T-helper 1 cell (primary cell): ENCODE measurements at places on chromosomes 11 and 22.

DNA sequence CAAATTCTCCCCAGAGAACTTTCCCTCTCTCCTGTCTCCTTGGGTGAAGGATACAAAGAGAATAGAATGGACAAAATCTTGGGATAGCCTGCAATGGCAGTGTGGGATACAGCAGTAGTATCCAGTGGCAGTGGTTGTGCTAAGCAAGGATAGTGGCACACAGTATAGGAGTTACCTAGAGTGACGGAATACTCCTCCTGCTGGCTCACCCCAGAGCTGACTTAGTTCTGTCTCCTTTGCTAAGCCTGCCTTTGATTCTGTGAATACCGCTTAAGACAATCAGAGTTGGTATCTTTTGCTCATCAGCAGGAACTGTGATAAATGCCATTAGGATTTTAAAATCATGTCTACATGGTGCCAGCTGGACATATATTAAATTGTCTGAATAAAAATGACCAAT is 404.3 kb downstream of the JRKL start:
- no peak for DNase-seq

- DNase-seq = no peak
Observed at GRCh38 chr11:72747289-72747855, 4.8 kb downstream of the ARAP1 start.

DNA sequence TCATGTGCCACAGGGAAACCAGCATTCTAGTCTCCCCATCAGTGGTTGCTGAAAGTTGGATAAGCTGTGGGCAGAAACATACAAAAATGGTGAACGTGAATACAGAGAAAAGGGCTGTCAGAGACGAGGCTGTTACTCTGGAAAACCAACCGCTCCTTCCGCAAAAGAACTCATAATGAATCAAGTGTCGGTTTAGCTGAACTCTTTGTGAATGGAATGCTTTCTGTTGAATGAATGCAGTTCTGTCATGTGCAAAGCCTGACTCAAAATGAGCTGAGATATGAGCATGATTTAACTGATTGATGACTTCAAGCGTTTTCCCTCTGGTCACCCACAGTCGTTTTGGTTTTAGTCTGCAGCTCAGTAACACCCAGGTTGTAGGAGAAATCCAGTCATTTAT is 298.3 kb downstream of the ETS1 start:
- DNase-seq = no peak

DNA sequence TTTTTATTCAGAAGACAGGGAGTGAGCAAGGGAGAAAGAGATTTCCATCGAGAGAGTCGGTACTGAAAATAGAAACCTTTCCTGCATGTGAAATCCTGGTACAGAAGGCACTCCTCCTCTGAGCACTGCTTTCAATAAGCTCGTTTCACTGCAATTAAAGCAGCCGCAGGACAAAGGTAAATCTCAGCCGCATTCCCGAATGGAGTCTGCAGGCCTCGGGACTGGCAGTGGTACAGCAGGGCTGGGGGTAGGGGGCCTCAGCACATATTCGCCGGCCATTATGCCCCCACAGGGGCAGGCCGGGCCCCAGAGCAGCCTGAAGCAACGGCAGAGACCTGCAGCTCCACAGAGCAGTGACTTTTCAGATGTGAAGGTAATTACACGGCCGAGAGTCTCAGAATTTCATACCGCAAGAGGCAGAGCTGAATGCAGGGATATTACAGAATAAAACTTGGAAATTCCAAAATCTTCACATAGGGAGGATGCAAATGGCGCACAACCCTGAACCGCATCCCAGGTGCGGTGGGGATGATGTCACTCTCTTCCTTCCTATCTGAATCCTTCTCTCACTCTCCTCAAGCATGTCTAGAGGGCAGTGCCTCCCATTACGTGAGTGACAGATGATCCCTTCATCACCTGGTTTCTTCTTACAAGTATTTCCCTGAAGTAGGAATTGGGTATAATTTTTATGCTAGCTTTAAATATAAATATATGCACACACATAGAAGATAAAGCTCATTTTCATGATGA is 622.1 kb downstream of the OPCML start:
- no peak for DNase-seq

DNA sequence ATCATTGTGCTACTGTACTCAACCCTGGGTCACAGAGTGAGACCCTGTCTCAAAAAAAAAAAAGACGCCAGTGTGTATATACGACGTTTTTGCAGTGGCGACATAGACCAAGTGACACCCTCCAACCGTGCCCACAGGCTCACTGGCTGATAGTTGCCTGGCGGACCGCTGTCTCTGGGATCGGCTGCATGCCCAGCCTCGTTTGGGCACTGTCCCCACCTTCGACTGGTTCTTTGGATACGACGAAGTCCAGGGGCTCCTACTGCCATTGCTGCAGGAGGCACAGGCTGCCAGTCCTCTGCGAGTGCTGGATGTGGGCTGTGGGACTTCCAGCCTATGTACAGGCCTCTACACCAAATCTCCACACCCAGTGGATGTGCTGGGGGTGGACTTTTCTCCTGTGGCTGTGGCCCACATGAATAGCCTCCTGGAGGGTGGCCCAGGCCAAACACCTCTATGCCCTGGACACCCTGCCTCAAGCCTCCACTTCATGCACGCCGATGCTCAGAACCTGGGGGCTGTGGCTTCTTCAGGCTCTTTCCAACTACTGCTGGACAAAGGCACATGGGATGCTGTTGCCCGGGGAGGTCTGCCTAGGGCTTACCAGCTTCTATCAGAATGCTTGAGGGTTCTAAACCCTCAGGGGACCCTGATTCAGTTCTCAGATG is 1.3 kb downstream of the CSKMT start:
- DNase-seq = no peak

DNA sequence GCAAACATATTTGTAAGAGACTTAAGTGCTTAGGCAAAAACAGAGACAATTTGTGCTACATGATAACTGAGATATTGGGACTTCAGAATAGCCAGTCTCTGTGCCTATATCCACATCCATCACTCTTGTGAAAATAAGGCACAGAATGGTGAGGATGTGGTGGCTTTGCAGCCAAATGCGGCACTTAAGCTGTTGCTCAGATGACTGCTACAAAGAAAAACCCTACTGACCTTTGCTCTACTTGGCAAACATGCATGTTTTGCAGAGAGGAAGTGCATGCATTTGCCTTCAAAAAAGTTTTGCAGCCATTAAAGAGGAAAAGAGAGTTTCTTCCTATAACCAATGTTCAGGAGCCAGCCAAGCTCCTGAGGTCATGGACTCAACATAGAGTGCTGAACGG is 675.0 kb upstream of the KIRREL3 start:
- DNase-seq = no peak

- no peak for DNase-seq
Observed at GRCh38 chr11:94722735-94723134, 45.4 kb upstream of the AMOTL1 start.

GRCh38 chr11:113563766-113564526 is 88.7 kb upstream of the DRD2 start:
- no peak for DNase-seq

- no peak for DNase-seq
Observed at GRCh38 chr11:125036933-125037332, 26.2 kb upstream of the SLC37A2 start.

- DNase-seq = no peak
Observed at GRCh38 chr11:36215693-36216060, 73.5 kb downstream of the COMMD9 start.

- no peak for DNase-seq
Observed at GRCh38 chr11:124753205-124753604, 1.1 kb upstream of the VSIG2 start.

GRCh38 chr22:44025171-44026065 is 1.3 kb downstream of the PARVB start:
- no peak for DNase-seq

DNA sequence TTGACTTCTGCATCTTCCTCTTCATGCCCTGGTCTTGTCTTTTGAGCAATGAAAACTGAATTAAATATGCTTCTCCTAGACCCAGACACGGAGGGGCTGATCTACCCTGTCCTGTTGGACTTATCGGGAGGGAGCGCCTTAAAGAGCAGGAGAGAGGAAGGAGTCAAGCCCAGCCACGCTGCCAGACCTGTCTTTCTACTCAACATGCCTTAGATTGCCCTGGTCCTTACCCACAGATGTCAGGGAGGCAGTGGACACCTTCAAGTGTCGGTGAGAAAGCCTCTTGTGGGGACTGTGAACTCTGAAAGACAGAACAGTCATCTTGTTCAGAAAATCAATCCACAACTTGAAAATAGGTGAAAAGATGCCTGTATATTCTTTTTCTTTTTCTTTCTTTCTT is 61.8 kb downstream of the IRAG1 start:
- DNase-seq = no peak

GRCh38 chr11:24324211-24324610 is 172.6 kb upstream of the LUZP2 start:
- DNase-seq = no peak

DNA sequence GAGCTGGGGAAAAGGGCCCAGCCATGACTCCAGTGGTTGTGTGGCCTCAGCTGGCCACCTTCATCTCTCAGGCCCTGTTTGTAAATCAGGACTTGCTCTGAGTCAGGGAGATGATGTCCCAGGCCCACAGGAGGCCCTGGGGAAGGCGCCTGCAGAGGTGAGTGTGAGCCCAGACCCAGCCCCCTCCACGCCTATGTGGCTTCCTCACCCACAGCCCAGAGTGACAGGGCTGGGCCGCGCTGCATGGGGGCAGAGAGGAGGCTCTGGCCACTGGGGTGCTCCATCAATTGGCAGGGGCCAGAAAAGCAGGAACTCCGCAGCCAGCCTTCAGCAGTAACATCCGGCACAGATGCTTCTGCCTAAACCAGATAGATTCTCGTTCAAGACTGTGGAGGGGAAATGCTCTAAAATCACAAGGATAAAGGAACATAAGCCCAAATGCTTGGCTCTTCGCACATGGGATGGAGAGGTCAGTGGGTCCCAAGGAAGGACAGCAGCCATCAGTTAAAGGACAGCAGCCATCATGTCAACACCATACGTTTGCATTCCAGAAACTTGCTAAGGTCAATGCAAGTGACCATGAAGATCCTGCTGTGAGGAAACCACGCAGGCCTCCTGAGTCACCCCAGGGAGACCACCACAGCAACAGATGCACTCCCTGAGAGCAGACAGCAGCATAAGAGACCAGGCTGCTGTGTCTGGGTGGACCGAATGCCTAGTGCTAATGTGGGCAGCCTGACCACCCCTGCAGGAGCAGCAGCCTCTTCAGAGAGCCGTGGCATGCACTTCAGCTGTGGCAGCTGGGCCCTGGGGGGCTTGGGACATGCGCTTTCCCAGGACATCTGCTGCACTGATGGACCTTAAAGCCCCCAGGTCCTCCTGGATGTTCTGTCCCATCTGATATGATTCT is 28.3 kb downstream of the OSBPL5 start:
- no peak for DNase-seq

GRCh38 chr22:38766076-38766777 is 10.4 kb upstream of the SUN2 start:
- no peak for DNase-seq

- no peak for DNase-seq
Observed at GRCh38 chr22:47043835-47044721, 281.6 kb downstream of the TBC1D22A start.

GRCh38 chr11:122213171-122213570 is 97.2 kb upstream of the BLID start:
- no peak for DNase-seq

- no peak for DNase-seq
Observed at GRCh38 chr11:71183878-71184277, 68.5 kb downstream of the SHANK2 start.

- DNase-seq = no peak
Observed at GRCh38 chr11:123056835-123057491, 5.0 kb downstream of the HSPA8 start.

DNA sequence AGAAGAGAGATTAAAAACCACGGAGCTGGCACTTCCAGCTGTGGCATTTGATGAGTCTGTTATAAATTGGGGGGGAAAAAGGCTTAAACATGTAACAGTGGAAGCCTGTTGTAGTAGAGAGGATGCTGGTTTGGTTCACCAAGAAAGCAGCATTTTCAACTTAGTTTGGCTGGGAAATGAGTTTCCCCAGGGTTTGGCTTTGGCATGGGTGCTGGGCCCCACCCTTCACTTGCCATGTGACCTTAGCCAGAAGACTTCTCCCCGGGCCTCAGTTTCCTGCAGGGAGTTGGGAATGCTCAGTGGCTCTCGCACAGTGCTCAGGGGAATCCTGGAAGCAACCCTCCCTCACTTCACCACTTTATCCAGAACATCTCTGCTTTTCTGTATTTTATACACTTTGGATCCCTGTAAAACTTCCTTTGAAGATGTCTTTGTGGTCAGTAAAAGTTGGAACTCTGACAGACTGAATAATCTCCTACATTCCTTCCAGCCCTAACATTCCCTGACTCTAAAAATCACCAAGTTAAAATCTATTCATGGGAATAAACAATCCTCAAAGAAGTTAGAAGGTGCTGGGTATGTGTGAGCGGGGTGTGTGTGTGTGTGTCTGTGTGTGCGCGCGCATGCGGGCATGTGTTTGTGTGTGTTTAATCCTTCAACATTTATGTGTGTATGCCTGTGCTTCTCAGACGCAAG is 166.0 kb downstream of the TENM4 start:
- DNase-seq = no peak

GRCh38 chr22:19082101-19082500 is 40.1 kb downstream of the DGCR2 start:
- no peak for DNase-seq
